Esophagus mucosa (tissue), 1 donor: ENCODE measurements at places on chromosomes 7 and 10.

- ATAC-seq = no peak
Observed at GRCh38 chr7:1969459-1970284, 263.1 kb downstream of the MAD1L1 start.

DNA sequence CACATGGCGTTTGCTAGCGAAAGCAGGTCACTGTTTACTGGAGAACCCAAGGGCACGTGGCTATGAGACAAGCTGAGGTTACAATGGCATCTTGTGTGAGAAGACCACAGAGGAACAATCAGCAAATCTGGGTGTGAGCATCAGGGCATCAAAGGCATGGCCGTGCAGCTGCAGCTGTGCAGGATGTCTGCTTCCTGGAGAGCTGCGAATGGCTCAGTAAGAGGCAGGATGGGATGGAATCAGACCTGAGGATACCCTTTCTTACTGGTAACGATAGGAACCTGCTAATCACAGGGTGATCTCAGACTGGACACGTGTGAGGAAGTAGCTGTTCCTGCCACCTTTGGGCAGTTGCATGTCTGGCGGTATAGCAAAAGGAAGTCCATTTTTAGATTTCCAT, 119.5 kb downstream of the RNF216 start:
- peak; percentile 50 for ATAC-seq

GRCh38 chr10:78401624-78402367, 368.1 kb downstream of the RPS24 start:
- no peak for ATAC-seq

- ATAC-seq = peak; percentile 34
Observed at GRCh38 chr7:27192546-27193334, 7.2 kb downstream of the HOXA13 start.

DNA sequence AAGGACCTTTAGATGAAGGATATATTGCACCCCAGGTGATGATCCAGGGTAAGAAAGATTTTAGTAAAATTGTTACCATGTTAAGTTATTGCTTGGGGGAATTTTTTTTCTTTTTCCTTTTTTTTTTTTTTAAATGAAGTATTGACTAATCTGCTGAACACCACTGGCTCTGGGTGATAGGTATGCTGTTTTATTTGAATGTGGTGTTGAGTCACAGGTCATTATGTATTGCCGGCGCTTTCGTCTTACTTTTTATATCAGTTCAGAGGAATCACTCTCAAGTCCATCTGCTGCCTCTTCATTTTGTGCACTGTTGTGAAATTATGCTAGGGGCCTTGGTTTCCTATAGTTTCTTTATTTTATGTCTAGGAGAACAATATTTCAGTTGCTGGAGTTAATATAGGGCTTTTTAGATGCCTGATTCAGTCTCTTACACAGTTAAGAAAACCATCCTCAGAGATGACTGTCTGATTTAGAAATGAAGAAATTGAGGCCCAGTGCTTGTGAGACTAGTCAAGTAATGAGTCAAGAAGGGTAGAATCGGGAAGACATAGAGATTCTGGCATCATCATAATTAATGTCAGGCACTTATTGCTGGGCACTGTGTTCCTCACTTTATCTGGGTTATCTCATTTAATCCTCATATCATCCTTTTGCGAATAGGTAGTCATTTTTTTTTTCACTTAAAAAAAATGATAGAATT, 38.7 kb downstream of the NRF1 start:
- ATAC-seq = no peak

- peak; percentile 50 for ATAC-seq
Observed at GRCh38 chr7:82699773-82700186, 256.2 kb upstream of the CACNA2D1 start.

DNA sequence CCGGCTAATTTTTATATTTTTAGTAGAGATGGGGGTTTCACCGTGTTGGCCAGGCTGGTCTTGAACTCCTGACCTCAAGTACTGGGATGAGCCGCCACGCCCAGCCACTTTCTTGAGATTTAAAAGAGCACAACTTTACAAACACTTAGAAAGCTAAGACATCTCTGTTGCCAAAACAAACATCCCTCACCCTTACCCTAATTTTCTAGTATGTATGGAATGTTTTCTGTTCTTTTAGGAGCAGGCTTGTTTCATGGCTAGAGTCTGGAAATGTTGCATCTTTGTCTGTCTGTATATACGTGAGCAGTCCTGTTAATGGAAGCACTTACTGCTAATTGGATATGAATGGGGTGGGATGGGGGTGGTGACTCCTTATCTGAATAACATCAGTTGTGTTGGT, 2.9 kb downstream of the OLAH start:
- ATAC-seq = no peak

DNA sequence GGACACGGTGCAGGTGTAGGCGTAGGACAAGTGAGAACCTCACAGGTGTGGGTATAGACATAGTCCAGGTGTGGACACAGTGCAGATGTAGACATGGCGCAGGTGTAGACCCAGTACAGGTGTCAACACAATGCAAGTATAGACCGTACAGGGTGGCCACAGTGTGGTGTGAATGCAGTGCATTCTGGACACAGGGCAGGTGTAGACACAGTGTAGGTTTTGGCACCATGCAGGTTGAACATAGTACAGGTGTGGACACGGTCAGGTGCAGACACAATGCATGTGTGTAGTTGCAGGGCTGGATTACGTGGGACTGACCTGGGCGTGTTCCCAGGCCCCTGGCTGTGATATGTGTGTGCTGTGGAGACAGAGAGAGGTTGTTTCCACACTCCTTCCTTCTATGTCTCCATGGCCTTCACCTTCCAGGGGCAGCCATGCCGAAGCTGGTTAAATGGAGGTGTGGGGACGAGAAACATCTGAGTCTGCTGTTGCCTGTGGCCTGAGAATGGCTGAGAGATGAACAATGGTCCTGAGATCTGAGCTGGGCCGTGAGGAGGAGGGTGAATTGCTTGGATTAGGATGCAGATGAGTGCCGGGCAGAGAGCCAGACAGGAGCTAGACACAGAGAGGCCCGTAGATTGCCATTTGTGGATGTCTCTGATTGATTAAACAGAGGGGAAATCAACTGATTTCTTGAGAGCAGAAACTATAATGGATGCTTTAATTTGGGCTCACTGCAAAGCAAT, 343.9 kb upstream of the SHH start:
- ATAC-seq = no peak

- ATAC-seq = no peak
Observed at GRCh38 chr7:101435461-101436220, 73.0 kb downstream of the COL26A1 start.

GRCh38 chr7:139659922-139660316, 117.9 kb downstream of the HIPK2 start:
- no peak for ATAC-seq

DNA sequence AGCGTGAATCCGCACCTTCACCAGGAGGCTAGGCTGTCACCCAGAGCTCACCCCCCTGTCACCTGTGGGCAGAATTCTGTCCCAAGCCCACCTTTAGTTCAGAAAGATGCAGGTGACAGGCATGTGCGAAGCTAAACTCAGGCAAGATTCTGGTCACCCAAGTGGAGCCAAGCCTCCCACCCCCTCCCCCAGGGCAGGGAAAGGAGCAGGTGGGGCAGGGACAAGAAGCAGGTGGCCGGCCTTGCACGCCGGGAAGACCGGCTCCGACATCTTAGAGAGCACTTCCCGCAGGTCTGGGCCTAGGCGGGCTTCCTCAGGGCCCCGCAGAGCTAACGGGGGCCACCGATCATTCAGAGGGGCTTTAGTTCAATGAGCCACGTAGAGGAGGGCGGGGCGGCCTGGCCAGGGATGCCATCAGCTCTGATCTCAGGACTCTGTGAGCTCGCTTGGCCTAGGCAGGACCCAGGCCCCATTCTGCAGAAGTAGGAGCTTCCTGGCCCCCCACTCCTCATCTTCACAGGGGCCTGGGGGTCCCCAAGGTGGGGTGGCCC, 19.9 kb downstream of the UNCX start:
- no peak for ATAC-seq

GRCh38 chr7:151895631-151896031, 18.7 kb upstream of the PRKAG2 start:
- peak; percentile 85 for ATAC-seq

- no peak for ATAC-seq
Observed at GRCh38 chr7:7212612-7213011, 30.3 kb downstream of the C1GALT1 start.

GRCh38 chr7:157150882-157151281, 12.2 kb downstream of the UBE3C start:
- no peak for ATAC-seq

GRCh38 chr10:124389613-124390361, 28.9 kb downstream of the OAT start:
- ATAC-seq = no peak

DNA sequence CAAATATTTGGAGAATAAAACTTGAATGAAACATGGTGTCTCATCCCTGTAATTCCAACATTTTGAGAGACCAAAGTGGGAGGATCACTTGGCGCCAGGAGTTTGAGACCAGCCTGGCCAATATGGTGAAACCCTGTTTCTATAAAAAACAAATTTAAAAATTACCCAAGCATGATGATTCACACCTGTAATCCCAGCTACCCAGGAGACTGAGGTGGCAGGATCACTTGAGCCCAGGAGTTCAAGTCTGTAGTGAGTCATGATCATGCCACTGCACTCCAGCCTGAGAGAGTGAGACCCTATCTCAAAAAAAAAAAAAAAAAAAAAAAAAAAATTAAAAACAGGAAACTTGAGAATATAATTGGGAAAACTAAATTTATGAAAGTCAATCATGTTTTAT, 481.1 kb downstream of the SEMA3D start:
- ATAC-seq = peak; percentile 68

- peak; percentile 98 for ATAC-seq
Observed at GRCh38 chr7:94620703-94621118, 35.2 kb downstream of the SGCE start.

DNA sequence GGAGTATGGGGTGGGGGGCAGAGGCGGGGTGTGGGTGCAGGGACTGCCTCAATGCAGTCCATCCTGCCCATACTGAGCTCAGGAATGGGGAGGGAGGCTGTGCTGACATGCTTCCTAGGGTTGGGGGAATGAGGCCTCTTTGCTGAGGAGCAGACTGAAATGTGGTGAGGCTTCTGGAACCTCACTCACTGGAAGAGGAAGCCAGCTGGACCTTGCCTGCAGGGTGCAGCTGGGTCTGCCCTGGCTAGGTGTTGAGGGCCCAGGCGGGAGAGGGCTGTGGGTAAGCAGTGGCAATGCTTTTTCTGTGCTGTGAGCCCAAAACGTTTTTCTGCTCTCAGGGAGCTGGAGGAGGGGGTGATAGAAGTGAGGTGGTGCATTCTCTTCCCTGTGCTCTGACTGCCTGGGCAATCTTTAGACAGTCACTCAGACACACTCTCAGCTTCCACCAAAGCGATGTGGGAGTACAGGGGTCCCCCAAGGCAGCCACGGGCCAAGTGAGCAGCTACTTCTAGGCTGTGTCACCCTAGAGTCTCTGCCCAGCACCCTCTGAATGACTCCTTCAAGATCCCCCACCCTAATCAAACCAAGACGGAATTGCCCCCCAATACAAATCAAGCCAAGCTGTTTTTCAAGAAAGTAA, 41.1 kb upstream of the BMPR1A start:
- ATAC-seq = no peak

DNA sequence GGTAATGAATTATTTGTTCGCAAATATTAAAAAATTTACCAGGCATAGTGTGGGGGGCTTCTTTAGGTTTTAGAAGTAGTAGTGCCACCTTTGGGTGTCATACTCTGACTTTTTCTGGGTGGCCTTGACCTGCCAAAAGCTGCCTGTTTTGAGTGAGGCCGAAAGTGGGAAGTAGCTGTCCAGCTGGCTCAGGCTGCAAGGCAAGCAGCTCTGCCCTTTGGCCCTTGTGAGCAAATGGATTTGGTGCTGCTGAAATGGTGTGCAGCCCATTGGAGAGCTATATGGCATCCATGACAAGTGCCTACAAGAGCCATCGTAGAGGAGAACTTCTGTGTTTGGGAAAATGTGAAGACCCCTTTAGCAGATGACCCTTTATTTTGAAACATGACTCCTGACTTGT, 20.2 kb upstream of the ICA1 start:
- ATAC-seq = no peak

- peak; percentile 37 for ATAC-seq
Observed at GRCh38 chr10:24288581-24288980, 79.6 kb downstream of the KIAA1217 start.

DNA sequence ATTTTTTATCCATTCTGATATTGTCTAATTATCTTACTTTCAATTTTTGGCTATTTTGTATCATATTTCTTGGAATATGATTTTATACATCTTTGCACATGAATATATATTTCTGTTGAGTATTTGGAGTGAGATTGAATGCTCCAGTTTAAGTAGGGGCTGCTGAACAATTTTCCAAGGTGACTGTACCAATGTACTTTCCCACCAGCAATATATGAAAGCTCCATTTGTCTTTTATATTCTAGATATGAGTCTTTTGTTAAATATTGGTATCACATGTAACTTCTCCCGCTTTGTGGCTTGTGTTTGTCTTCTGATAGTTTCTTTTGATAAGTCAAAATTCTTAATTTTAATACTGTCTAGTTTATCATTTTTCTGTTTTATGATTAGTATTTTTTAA, 144.6 kb upstream of the MDFIC start:
- no peak for ATAC-seq

DNA sequence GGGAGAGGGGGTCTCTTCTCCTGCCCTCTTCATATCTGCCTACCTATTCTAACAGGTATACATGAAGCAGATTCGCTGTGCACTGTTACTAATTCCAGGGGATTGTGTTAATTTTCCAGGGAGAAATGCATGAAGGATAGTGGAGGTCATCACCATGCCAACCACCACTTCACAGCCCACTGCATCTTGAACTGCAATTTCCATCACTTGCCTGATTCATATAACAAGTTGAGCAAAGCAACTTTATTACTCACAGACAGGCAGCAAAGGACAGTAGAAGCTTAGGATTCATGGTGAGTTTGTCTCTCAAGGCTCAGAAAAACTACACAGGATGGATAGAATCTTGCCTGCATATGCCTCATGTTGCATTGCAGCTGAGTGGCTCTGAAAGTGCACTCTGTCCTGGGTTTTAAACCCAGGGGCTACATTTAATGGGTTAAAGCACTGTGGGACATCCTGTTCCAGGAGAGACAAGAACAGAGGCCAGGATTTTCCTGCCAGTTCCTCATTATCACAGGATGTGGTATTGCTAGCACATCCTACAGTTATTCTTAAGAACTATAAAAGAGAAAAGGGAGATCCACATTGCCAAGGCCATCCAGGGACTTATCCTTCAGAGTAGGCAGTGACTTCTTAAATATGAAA, 136.9 kb upstream of the PRSS1 start:
- ATAC-seq = no peak

- ATAC-seq = no peak
Observed at GRCh38 chr7:107154826-107155225, 14.0 kb upstream of the HBP1 start.

GRCh38 chr7:66630531-66630930, 1.9 kb downstream of the KCTD7 start:
- ATAC-seq = no peak

- peak; percentile 44 for ATAC-seq
Observed at GRCh38 chr7:102842284-102842683, 70.5 kb upstream of the LRRC17 start.

GRCh38 chr10:101285519-101286070, 56.3 kb upstream of the LBX1 start:
- no peak for ATAC-seq
